ENCODE measurements at places on chromosomes 3 and 15. TPM values are rescaled to one million over a fixed set of nuclear protein-coding genes. Genes with fewer than 3 reads are reported as not detected.

- H3K27me3 ChIP-seq: peaks cover 2% of the 10 kb centered on the region
- H3K4me3 ChIP-seq: no peak overlapping the region
- H3K27ac ChIP-seq: no peak overlapping the region
- no peak for DNase-seq
- no peaks in the 10 kb centered on the region for H3K36me3 ChIP-seq
- H3K4me1 ChIP-seq: no peaks in the 10 kb centered on the region
Measured at GRCh38 chr15:85974348-85974705, 105.3 kb upstream of the AGBL1 start.

DNA sequence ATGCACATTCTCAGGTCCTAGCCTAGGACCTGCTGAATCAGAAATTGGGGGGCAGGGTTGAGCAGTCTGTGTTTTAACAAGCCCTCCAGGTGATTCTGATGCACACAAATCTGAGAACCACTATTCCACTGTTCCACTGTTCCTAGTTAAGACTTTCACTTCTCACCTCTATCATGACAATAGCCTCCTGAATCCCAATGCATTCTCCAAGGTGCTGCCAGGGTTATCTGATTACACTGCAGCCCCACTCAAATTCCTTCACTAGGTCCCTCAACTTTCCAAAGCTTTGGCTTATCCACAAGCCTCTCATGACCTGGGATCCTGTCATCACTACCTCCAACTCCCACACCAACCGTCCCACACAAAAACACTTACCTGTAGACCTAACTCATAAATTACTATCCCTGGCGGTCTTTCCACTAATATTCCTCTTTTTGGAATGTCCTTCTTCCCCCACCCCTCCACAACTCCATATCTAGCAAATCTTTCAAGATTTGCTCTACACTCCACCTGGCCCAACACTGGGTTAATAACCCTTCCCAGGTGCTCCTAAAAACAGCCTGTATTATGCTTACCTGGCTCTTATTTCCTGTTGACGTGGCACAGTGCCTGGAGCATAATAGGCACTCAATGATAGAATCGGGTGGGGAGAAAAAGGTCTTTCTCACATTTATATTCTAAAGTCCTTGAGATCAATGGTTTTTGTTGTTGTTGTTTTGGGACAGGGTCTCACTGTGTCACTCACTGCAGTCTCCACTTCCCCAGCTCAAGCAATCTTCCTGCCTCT is 27.2 kb downstream of the TBL1XR1 start:
- DNase-seq: no peak
- peaks cover 52% of the 10 kb centered on the region for H3K36me3 ChIP-seq
- no peak overlapping the region for H3K4me3 ChIP-seq

DNA sequence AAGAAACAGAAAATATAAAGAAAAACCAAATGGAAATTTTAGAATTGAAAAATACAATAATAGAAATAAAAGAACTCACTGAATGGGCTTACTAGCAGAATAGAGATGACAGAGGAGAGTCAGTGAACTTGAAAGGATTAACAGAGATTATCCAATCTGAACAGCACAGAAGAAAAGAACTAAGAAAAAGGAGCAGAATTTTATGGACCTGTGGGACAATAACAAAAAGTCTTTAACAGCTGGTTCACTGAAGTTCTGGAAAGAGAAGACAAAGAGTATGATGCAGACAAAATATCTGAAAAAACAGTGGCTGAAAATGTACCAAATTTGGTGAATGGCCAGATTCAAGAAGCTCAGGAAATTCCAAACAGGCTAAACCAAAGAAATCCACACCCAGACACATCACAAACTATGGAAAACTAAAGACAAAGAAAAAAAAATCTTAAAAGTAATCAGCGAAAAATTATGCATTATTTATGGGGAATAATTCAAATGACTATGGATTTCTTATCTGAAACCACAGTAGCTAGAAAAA is 9.7 kb upstream of the GNB5 start:
- H3K27ac ChIP-seq: no peak overlapping the region
- DNase-seq: no peak
- H3K4me1 ChIP-seq: no peaks in the 10 kb centered on the region
- H3K36me3 ChIP-seq: no peaks in the 10 kb centered on the region

GRCh38 chr15:63977119-63977518 is 69.2 kb downstream of the DAPK2 start:
- H3K4me1 ChIP-seq: peaks cover under 1% of the 10 kb centered on the region
- H3K4me3 ChIP-seq: no peak overlapping the region
- peaks cover 2% of the 10 kb centered on the region for H3K27me3 ChIP-seq
- no peak for DNase-seq
- no peak overlapping the region for H3K27ac ChIP-seq
- H3K36me3 ChIP-seq: no peaks in the 10 kb centered on the region

DNA sequence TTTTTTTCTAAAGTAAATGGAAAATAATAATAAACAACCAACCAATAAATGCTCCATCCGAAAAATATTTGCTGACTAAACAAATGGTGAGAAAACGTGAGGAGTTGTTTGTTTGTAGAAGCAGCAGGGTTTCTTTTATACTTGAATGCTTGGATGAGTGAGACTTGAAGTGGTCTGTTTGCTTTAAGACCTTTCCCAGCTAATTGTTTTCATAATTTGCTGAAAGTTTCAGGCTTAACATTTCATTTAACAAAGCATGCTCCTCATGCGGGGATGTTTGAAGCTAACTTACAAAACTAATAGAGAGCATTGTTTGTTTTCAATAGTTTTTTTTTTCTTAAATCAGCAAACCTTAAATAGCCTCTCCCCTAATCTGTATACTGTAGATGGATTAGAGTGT is 484.6 kb downstream of the ROBO2 start:
- H3K4me1 ChIP-seq: no peaks in the 10 kb centered on the region
- H3K27me3 ChIP-seq: no peaks in the 10 kb centered on the region
- no peak overlapping the region for H3K27ac ChIP-seq
- DNase-seq: no peak
- no peak overlapping the region for H3K4me3 ChIP-seq

DNA sequence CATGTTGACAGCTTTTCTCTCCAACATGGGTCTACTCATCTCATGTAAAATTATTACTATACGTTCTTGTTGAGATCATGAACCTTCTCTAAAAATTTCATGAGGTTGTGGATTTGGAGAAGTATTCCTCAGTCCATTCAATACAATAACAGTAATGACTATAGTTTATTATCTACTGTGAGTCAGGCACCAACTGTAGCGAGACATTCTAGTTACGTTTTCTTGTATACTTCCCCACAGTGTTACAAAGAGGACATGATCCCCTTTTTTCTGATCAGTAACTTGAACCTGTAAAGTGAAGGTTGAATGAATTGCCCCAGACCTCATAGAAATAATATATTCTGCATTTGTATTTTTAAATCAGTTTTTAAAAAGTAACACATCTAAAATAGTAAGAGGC is 76.4 kb downstream of the AKAP13 start:
- H3K4me3 ChIP-seq: no peak overlapping the region
- H3K27me3 ChIP-seq: no peaks in the 10 kb centered on the region
- H3K36me3 ChIP-seq: peaks cover 5% of the 10 kb centered on the region

DNA sequence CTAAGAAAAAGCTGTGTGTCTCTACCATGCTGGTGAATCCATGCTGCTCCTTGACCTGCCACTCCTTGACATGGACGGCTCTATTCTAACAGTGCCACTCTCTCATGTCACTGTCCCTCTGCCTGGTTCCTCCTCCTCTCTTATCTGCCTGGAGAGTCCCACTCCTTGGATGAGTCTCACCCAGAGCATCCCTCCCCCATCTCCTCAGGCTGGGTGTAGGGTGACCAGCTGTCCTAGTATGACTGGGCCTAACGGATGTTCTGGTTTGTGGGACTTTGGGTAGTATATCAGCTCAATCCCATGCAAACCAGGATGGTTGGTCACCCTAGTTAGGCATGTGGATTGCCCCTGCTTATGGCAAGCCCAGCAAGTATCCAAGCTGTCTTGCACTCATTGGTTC is 54.3 kb downstream of the LIPC start:
- DNase-seq: no peak
- H3K27me3 ChIP-seq: no peaks in the 10 kb centered on the region
- H3K36me3 ChIP-seq: peaks cover 25% of the 10 kb centered on the region
- peak overlapping the region; percentile 97 for H3K27ac ChIP-seq
- peak overlapping the region; percentile 53 for H3K4me3 ChIP-seq

- H3K27me3 ChIP-seq: no peaks in the 10 kb centered on the region
- H3K36me3 ChIP-seq: no peaks in the 10 kb centered on the region
- no peak for DNase-seq
- no peak overlapping the region for H3K27ac ChIP-seq
- no peak overlapping the region for H3K4me3 ChIP-seq
Measured at GRCh38 chr3:154678041-154678654, 248.2 kb upstream of the GPR149 start.

Gene NMNAT3
- 1.3 TPM for total RNA-seq

- H3K4me3 ChIP-seq: peak overlapping the region; percentile 73
- peaks cover 11% of the 10 kb centered on the region for H3K36me3 ChIP-seq
- peaks cover 64% of the 10 kb centered on the region for H3K4me1 ChIP-seq
Measured at GRCh38 chr3:156664831-156665178, 9.6 kb upstream of the TIPARP start.

GRCh38 chr3:191762323-191762960 is 301.5 kb downstream of the PYDC2 start:
- no peaks in the 10 kb centered on the region for H3K36me3 ChIP-seq
- no peak overlapping the region for H3K4me3 ChIP-seq
- no peaks in the 10 kb centered on the region for H3K4me1 ChIP-seq
- H3K27me3 ChIP-seq: no peaks in the 10 kb centered on the region
- no peak overlapping the region for H3K27ac ChIP-seq
- DNase-seq: no peak

DNA sequence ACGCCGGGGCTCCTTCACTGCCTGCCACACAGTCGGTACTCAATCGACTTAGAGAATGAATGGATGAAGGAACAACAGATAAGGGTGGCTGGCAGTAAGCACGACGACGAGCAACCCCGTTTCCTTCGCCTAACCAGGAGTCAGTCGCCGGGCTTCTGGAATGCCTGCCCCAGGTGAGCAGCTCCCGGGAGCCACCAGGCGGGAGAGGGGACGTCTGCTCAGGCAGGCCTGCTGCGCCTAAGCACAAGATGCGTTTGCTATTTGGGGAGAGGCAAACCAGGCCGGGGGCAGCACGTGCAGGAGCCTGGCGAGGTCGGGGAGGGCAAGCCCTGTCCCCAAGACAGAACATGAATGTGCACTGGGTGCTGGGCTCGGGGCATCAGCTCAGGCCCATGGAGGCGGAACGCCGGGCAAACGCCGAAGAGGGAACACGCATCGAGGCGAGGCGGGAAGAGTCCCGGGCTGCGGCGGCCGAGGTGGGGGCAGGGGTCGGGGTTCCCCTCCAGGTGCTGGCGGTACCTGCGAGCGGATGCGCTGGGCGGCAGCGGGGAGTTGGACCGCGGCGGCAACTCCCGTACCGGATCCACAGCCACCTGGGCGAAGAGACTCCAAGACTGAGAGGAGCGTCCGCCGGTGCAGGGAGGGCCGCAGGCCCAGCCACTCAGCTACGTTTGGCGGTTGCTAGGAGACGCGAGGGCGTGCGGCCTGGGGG is at the start of gene CFAP92:
CFAP92 (minus strand) TSS at position 616 of the 712 bp plus-strand sequence. CDS start 772 bp downstream, outside the sequence.
- DNase-seq: peak; percentile 95
- H3K27me3 ChIP-seq: peaks cover 3% of the 10 kb centered on the region
- peaks cover 15% of the 10 kb centered on the region for H3K4me1 ChIP-seq
- H3K4me3 ChIP-seq: peak within 1 kb of the TSS; percentile 64

GRCh38 chr3:55244247-55244646 is 242.9 kb downstream of the WNT5A start:
- H3K36me3 ChIP-seq: no peaks in the 10 kb centered on the region
- no peak for DNase-seq
- no peaks in the 10 kb centered on the region for H3K27me3 ChIP-seq
- no peaks in the 10 kb centered on the region for H3K4me1 ChIP-seq
- H3K27ac ChIP-seq: no peak overlapping the region

- no peak overlapping the region for H3K27ac ChIP-seq
- H3K27me3 ChIP-seq: peaks cover 11% of the 10 kb centered on the region
- no peak overlapping the region for H3K4me3 ChIP-seq
- H3K36me3 ChIP-seq: no peaks in the 10 kb centered on the region
- no peaks in the 10 kb centered on the region for H3K4me1 ChIP-seq
- DNase-seq: peak; percentile 45
Measured at GRCh38 chr3:66822186-66823008, 175.7 kb upstream of the KBTBD8 start.

Gene SCAANT1
- not detected for total RNA-seq

DNA sequence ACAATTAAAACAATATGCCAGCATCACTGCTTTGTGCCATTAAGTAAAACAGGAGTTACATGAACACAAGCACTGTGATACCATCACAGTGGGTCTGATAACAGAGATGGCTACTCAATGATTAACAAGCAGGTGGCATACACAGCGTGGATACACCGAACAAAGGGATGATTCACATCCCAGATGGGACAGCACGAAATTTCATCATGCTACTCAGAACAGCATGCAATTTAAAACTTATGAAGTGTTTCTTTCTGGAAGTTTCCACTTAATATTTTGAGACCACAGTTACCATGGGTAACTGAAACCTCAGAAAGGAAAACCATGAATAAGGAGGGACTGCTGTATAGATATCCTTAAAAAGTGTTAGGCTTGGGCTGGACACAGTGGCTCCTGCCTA is 44.5 kb downstream of the SLC24A1 start:
- no peaks in the 10 kb centered on the region for H3K27me3 ChIP-seq
- peaks cover 2% of the 10 kb centered on the region for H3K4me1 ChIP-seq
- H3K27ac ChIP-seq: no peak overlapping the region
- H3K4me3 ChIP-seq: no peak overlapping the region
- peaks cover 14% of the 10 kb centered on the region for H3K36me3 ChIP-seq

Gene CFAP91
- total RNA-seq: 0.11 TPM

DNA sequence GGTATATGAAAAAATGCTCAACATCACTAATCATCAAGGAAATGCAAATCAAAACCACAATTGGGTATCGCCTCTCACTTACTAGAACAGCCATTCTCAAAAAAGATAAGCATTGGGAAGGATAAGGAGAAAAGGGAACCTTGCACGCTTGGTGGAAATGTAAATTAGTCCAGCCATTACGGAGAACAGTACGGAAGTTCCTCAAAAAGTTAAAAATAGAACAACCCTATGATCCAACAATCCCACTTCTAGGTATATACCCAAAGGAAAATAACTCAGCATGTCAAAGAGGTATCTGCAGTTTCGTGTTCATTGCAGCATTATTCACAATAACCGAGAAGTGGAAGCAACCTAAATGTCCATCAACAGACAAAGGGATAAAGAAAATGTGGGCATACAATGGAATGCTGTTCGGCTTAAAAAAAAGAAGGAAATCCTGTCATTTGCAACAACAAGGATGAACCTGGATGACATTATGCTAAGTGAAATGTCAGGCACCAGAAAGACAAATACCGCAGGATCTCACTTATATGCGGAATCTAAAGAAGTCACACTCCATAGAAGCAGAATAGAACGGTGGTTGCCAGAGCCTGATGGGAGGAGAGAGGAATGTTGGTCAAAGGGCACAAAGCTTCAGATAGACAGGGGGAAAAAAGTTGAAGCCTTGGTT is 11.7 kb upstream of the CMTM7 start:
- H3K36me3 ChIP-seq: no peaks in the 10 kb centered on the region
- H3K4me3 ChIP-seq: no peak overlapping the region
- DNase-seq: no peak
- H3K27me3 ChIP-seq: peaks cover 6% of the 10 kb centered on the region

Gene SCG3
- total RNA-seq: not detected

- peak overlapping the region; percentile 17 for H3K4me3 ChIP-seq
- peak overlapping the region; percentile 57 for H3K27ac ChIP-seq
- peaks cover 5% of the 10 kb centered on the region for H3K27me3 ChIP-seq
Measured at GRCh38 chr15:70509731-70510143, 253.6 kb downstream of the UACA start.

- H3K4me1 ChIP-seq: peaks cover 32% of the 10 kb centered on the region
- no peak overlapping the region for H3K4me3 ChIP-seq
- peaks cover 4% of the 10 kb centered on the region for H3K36me3 ChIP-seq
Measured at GRCh38 chr15:90360746-90361145, 8.7 kb downstream of the ZNF774 start.

- H3K4me3 ChIP-seq: no peak overlapping the region
- H3K27me3 ChIP-seq: peaks cover 42% of the 10 kb centered on the region
Measured at GRCh38 chr15:72923289-72923688, 129.0 kb upstream of the NEO1 start.
